Suprapubic skin (tissue), 4 donors: ENCODE measurements at places on chromosomes 11 and 22. TPM values are rescaled to one million over a fixed set of nuclear protein-coding genes. Genes with fewer than 3 reads are reported as not detected.
A peak's percentile ranks its signal among the peaks of the same experiment; 100 is the strongest.

The PRR5L gene
- total RNA-seq: 3.7 TPM

The FAM111B gene
- total RNA-seq: 1.8 TPM

DNA sequence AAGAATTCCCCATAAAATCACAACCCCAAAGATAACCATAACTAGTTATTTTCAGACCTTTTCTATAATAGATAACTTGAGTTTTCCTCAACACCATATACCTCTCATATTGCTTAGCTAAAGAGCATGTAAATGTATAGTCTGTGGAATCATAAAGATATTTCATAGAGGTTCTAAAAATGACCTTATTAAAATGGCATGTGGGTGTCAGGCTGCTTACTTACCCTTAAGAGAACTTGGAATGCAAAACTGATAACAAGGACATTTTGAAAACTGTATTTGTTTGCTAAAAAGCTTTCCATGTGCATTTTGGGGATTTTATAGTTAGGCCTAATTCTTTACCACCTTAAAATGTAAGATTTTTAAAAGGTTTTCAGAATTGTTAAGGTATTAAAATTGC is 4.7 kb downstream of the SIK2 start:
- no peaks in the 10 kb centered on the region for H3K27me3 ChIP-seq
- no peaks in the 10 kb centered on the region for H3K36me3 ChIP-seq
- peaks cover 21% of the 10 kb centered on the region for H3K4me1 ChIP-seq
- H3K27ac ChIP-seq: no peak overlapping the region

- no peak for DNase-seq
- H3K4me1 ChIP-seq: peaks cover 53% of the 10 kb centered on the region
- H3K27ac ChIP-seq: peak overlapping the region; percentile 61
- H3K27me3 ChIP-seq: no peaks in the 10 kb centered on the region
- no peak overlapping the region for H3K4me3 ChIP-seq
- peaks cover 25% of the 10 kb centered on the region for H3K36me3 ChIP-seq
Measured at GRCh38 chr11:61962213-61963015, 5.0 kb downstream of the FTH1 start.

GRCh38 chr22:39437791-39438704 is 18.8 kb upstream of the MGAT3 start:
- peaks cover 14% of the 10 kb centered on the region for H3K4me1 ChIP-seq
- peak overlapping the region; percentile 20 for H3K4me3 ChIP-seq
- no peak overlapping the region for H3K27ac ChIP-seq
